ENCODE measurements at places on chromosomes 1 and 21.

GRCh38 chr21:42286416-42286815, 28.8 kb downstream of the TFF3 start:
- DNase-seq: no peak

DNA sequence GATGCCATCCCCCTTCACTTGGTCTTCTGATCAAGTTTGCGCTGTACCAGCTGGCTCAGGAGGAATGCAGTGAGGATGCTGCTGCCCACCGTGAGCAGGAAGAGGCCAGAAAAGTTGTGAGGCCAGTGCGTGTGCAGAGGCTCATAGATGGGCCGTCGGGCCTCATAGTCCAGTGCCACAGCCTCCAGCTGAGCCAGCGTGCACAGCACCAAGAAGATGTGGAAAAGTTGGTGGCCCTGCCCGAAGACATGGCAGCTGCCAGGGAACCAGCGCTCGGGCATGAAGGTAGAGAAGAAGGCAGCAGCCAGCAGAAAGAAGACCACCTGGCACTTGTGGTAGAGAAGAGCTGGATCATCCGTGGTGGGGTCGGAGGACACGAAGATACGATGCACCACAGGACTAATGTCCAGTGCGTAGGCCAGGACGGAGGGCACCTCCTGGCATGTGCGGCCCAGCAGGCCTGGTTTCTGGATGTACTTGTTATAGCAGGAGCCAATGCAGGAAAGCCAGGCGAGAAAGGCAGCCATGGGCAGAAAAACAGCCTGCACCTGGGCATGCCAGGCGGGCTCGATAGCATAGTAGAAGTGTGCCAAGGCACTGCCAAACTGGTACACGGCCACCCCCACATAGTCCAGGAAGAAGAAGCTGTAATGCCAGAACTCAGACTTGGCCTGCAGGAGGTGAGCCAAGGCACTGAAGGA, 3.7 kb upstream of the AUNIP start:
- DNase-seq: no peak

DNA sequence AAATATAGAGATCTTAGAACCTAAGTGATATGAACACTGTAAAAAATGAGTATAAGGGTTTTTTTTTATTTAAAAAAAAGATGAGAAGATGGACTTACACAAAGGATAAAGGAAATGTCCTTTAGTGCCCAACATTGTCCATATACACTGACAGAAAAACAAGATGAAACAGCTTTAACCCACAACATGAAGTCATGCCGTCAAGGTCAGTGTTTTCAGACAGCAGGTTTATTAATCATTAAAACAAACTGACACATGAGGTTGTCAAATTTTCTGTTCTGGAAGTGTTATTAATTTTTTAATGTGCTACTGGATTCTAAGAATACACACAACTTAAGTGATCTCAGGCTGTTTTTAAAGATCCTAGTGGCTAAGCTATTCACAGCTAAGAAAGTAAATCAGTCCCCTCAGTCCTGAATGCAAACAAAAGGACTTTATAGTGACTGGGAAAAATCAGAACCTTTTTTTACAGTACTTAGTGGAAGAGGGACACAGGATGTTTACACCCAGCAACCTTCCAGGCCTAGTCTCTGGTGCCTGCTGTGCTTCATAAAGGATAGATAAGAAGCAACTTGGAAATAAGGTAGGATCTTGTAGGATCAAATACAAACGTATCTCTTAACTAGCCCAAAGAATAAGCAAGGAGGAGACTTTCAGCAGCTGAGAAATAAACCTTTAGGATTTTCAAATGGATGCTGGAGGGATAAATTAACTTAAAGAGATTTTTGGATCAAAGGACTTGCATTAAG, 21.9 kb upstream of the PKN2 start:
- DNase-seq: no peak

DNA sequence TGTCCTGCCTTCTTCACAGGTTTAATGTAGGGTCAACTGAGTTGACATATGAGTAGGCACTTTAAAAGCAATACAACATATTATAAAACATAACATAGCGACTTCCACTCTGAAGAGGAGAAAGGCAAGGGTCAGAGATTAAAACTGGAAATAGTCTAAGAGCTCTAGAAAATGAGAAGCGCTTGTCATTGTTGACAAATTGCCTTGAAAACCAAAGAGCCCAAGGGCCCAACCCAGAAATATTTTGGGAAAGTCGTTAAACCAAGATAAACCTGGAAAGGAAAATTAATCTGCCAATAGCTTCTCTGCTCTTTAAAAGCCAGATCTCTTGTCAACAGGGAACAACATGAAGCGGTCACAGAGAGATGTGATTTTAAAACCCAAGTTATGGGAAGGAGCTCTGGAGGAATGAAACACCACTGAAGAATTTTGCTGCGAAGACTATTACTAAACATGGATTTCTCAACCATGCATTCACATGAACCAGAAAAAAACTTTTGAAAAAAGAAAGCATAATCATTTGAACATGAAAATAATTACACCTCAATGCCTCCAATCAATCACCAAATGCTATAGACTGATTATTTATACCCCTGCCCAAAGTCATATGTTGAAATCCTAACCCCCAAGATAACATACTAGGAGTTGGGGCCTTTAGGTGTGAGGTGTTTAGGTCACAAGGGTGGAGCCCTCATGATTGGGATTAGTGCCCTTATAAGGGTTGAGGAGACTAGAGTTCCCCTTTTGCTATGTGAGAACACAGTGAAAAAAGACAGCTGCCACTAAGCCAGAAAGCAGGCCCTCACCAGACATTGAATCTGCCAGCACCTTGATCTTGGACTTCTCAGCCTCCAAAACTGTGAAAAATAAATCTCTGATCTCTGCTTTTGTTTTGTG, 33.0 kb upstream of the MTF1 start:
- no peak for DNase-seq

- no peak for DNase-seq
These were observed 4.1 kb downstream of the ATF6 start for GRCh38 chr1:161770250-161770649.

DNA sequence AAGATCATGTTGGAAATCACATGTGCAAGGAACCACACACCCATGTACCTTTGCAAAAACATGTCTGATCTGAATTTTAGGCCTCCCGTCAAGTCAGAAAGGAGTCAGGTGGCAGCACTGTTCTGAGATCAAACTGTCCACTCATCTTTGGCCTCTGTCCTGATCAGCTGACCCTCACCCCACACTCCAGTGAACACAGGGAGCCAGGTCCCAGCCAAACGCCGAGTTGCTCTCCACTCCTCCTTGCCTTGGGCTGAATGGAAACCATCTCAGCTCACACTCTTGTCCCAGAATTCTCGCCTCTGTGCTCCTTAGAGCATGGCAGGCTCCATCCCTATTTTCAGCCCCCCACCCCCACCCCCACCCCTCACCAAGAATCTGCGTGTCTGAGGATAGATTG, 4.6 kb upstream of the RNF186 start:
- DNase-seq: no peak

- peak; percentile 25 for DNase-seq
These were observed 59.8 kb downstream of the CAPN2 start for GRCh38 chr1:223771814-223772770.

GRCh38 chr1:182724215-182724614, 39.8 kb upstream of the RGS8 start:
- DNase-seq: no peak

- DNase-seq: no peak
These were observed 3.2 kb downstream of the SLC25A33 start for GRCh38 chr1:9542430-9542829.

DNA sequence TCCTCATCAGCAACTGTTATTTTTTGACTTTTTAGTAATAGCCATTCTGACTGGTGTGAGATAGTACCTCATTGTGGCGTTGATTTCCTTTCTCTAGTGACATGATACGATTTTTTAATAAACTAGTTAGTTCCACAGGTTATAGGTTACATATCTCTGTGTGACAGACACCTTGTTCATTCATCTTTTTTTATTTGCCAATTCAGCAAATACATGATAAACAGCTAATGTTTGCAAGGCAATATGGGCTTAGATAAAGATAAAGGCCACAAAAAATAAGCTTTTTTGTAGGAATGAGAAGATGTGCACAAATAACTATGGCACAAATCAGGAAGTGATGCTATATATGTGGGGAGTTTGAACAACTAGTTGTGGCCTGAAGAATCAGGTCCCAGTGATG, 366.8 kb downstream of the HLX start:
- no peak for DNase-seq

DNA sequence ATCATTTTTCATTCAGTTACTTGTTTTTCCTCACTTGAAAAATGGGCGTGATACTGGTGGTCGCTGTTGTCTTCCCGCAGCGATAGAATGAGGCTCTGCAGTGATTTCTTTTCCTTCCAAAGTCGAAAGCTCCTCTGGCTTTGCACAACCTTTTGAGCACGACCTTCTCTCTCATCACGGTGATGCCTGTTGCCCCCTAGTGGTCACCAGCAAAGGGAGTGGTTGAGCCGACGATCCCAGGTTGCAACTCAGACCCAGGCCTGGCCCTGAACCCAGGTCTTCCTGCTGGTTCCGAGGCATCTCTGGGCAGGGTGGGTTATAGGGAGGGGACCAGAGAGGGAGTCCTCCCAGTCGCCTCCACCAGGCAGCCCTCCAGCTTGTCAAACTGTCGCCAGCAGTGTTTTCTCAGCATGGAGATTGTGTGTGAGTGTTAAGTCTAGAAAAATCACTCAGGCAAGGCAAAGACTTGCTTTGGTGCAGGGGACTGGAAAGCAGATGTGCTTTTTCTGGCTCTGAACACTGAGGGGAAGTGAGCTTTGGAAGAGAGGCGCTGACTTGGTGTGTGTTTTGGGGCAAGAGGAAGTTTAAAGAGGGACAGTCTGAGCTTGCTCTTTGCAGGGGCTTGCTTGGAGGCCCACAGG, 285.3 kb downstream of the CAMTA1 start:
- no peak for DNase-seq

GRCh38 chr1:208258277-208258676, 14.1 kb upstream of the PLXNA2 start:
- no peak for DNase-seq

- no peak for DNase-seq
These were observed 43.1 kb downstream of the SCP2 start for GRCh38 chr1:52970149-52970548.

GRCh38 chr1:59020151-59020997, 236.5 kb upstream of the JUN start:
- DNase-seq: no peak

GRCh38 chr1:150976401-150976821, 1.8 kb upstream of the CERS2 start:
- no peak for DNase-seq

GRCh38 chr21:42234041-42234440, 15.1 kb downstream of the ABCG1 start:
- DNase-seq: no peak

- DNase-seq: no peak
These were observed 442.1 kb upstream of the NR5A2 start for GRCh38 chr1:199585392-199585791.

DNA sequence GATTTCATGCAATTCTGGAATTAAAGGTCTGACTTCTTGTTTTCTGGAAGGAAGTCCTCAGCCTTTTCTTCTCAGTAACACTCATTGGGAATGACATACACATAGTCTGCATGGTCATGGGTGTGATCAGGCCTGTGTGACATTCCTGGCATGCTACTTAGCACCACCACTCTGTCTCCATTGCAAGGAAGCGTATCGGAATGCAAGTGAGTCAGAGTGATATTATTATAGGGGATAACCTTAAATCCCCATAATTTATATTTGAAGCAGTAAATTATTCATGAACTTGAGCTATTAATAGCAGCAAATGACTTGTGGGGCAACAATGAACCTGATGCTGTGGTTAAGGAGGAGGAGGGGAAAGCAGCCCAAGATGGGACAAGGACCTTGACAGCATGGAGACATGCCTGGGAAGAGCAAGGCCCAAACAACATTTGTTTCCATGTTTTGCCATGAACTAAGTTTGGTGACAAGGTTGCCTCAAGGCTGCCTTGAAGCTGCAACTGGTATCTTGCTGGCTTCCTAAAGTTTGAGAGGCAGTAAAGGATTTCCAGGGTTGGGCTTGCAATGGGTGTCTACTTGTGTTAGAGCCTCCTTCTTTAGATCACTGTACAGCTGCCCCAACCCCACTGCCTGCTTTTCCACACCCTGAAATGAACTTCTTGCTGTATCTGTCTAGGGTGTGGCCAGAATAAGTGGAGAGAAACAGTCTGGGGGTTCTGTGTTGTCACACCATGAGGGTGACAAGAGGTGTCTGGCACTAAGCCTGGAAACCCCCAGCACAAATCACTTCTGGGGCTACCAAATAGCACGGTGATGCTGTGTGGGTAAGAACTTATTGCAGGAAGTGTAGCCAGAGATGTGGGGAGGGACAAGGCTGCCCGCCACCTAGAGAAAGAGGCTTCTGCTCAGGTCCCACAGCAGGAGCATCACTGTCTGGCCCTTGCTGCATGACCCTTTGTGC, 4.6 kb downstream of the MAB21L3 start:
- DNase-seq: peak; percentile 73

DNA sequence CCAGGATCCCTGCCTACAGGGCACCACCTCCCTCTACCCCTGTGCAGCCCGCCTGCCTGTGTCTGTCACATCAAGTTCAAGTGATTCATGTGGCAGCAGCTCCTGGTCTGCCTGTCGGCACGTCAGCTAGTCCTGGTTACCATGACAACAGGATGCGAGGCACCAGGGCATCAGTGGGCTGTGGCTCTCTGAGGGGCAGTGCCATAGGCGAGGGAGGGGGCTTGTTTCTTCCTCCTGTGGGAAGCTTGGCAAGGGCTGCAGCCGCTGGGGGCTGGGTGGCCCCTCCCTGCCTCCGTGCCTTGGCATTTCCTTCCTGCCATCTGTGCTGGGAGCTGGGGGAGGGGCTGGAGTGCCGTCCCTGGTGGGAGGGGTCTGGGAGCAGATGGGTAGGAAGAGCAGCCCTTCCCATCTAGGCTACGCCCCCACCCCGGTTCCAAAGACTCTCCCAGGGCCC, 43.1 kb downstream of the FOXO6 start:
- DNase-seq: no peak

GRCh38 chr1:221241157-221241556, 361.9 kb downstream of the HLX start:
- no peak for DNase-seq

DNA sequence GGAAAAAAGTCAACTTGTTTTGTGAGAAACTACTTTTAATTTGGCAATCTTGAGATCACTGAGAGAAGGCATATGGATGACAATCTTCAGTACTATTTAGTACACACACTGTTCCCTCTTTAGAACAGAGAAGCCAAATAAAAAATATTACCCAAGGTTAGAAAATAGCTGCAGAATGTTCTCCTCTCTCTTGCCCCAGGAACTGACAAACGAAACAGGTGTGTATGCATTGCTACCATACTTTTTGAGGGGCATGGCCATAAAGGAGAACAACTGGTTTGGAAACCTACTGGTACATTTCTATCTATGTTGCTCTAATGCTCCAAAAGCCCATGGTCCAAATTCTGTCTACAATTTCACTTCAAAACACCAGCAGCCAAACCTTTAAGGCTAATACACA, 5.7 kb downstream of the TOR1AIP2 start:
- DNase-seq: no peak

Measured in keratinocyte (primary cell).